Thoracic aorta (tissue), 2 donors: ENCODE measurements at places on chromosomes 13 and 19. TPM values are rescaled to one million over a fixed set of nuclear protein-coding genes. Genes with fewer than 3 reads are reported as not detected.

GRCh38 chr19:40810160-40810559 is 11.2 kb downstream of the EGLN2 start:
- no peak for DNase-seq

DNA sequence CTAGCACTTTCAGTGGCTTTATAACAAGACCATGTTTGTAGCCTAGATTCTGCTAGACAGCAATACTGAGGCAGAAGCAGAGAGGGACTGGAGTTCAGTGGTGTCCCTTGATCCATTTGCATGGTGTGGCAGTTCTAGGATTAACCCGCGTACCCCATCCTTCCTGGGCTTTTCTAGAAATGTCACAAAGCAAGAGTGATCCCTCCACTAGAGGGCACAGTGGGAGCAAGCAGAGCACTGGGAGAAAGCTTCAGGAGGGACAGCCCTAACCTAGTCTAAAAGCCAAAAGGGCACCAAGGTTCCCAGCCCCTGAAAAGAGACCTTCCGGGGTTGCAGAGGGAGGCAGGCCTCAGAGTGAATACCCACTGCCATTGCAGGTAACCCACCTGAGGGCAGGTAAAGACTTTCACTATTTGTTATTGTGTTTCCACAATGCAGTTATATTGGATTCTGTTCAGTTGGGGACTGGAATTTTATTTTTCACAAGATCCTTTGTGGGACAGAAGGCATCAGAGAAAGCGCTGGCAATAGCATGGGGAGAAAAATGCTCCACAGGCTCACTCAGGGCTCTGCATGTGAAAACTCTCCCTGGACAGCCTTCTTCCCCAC is 170.6 kb downstream of the FLT1 start:
- no peak for DNase-seq

DNA sequence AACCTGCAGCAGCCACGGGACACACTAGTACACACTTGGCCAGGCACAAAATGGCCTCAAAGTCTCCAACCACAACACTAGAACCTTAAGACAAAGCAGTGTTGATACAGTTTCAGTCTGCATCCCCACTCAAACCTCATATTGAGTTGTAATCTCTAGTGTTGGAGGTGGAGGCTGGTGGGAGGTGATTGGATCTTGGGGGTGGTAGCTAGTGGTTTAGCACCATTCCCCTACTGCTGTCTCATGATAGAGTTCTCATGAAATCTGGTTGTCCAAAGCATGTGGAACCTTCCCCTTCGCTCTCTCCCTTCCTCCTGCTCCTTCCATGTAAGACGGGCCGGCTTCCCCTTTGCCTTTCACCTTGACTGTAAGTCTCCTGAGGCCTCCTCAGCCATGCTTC is 638.7 kb downstream of the UQCRFS1 start:
- DNase-seq, result no peak

- no peak for DNase-seq
Measured at GRCh38 chr19:12112701-12113100, 27.4 kb downstream of the ZNF20 start.

DNA sequence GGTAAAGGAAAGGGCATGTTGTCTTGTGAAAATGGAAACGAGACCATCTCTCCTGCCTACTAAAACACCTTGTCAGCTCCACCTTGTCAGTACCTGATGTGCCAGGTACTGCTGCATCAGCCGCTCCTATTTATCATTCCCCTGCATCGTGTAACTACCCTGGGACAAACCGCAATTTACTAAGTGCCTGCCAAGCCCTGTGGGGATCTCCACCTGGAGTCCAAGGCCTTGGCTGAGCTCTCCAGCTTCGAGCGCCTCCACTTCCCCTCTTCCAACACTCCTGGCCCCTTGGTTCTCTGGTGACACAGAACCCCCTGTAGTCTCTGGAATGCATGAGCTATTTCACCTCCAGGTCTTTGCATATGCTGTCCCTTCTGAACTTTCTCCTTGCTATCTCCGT is 25.9 kb upstream of the CCNP start:
- DNase-seq, result no peak

DNA sequence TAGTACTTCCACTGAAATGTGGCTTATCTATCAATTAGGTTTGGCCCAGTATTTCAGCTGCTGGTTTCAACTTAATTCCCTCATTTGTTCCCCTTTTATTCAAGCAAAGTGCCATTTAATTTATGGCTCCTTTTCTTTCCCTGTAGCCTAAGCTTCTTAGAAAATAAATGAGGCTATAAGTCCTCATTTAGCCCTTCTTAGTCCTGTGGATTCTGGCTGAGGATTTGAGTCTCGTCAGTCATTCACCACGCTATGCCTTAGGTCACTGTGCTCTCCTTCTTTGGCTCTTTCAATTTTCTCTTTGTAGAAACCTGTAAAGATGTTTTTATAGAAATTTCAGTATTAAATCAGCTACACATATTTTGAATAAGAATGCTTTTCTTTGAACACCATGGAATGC is 579.1 kb downstream of the GPC6 start:
- no peak for DNase-seq

Gene CEACAM16
- not detected for total RNA-seq

Gene PPP1R12C
- 250 TPM for total RNA-seq

GRCh38 chr13:83810136-83810535 is 72.1 kb downstream of the SLITRK1 start:
- no peak for DNase-seq

Gene SPACA4
- total RNA-seq, result not detected

Gene KLK5
- not detected for total RNA-seq

Gene ZNF525
- 4.9 TPM for total RNA-seq

GRCh38 chr13:99279637-99280036 is 21.5 kb upstream of the GPR18 start:
- no peak for DNase-seq

GRCh38 chr13:62193919-62194318 is 778.3 kb upstream of the PCDH20 start:
- DNase-seq, result no peak

GRCh38 chr13:29310806-29311205 is 284.7 kb downstream of the SLC7A1 start:
- DNase-seq, result no peak

GRCh38 chr19:30036154-30037129 is 94.4 kb downstream of the URI1 start:
- no peak for DNase-seq
